Endodermal cell (in vitro differentiated cells): ENCODE measurements at places on chromosomes 16 and 17. TPM values are rescaled to one million over a fixed set of nuclear protein-coding genes. Genes with fewer than 3 reads are reported as not detected.

DNA sequence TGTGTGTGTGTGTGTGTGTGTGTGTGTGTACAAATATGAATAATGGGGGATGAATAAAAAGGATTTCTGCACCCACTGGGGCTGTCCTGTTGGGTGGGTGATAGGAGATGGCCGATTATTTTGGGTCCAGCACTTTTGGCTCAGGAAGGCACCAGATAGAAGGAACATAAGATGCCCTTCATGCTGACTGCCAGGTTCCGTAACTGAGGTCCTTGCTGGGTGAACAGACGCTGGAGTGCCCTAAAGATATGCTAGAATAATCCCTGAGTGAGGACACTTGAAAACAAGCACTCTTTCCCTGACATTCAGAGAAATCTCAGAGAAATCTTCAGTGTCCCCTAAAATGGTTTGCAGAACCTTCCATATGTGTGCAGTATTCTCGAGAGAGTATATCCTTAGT is 17.7 kb downstream of the IRX6 start:
- no peaks in the 10 kb centered on the region for H3K36me3 ChIP-seq
- H3K4me3 ChIP-seq: no peak overlapping the region
- H3K27me3 ChIP-seq: peaks cover 57% of the 10 kb centered on the region
- no peak overlapping the region for H3K27ac ChIP-seq
- no peak for DNase-seq

DNA sequence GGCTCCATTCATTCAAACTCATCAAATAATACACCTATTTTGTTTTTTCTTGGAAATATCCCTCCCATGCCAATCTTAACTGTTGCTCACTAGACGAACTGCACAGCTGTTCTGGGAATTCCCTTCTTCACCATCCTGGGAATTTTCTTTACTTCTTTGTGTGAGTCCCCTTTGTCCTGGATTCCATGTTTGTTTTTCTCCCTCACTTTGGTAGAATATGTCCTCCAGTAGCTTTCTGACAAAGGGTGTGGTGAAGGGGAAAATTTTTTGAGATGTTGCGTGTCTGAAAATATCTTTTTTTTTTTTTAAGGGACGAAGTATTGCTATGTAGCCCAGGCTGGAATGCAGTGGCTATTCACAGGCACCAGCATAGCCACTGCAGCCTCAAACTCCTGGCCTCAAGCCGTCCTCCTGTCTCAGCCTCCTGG is 17.2 kb upstream of the UTP6 start:
- no peak overlapping the region for H3K4me3 ChIP-seq
- H3K27ac ChIP-seq: no peak overlapping the region
- H3K27me3 ChIP-seq: no peaks in the 10 kb centered on the region
- no peaks in the 10 kb centered on the region for H3K36me3 ChIP-seq

DNA sequence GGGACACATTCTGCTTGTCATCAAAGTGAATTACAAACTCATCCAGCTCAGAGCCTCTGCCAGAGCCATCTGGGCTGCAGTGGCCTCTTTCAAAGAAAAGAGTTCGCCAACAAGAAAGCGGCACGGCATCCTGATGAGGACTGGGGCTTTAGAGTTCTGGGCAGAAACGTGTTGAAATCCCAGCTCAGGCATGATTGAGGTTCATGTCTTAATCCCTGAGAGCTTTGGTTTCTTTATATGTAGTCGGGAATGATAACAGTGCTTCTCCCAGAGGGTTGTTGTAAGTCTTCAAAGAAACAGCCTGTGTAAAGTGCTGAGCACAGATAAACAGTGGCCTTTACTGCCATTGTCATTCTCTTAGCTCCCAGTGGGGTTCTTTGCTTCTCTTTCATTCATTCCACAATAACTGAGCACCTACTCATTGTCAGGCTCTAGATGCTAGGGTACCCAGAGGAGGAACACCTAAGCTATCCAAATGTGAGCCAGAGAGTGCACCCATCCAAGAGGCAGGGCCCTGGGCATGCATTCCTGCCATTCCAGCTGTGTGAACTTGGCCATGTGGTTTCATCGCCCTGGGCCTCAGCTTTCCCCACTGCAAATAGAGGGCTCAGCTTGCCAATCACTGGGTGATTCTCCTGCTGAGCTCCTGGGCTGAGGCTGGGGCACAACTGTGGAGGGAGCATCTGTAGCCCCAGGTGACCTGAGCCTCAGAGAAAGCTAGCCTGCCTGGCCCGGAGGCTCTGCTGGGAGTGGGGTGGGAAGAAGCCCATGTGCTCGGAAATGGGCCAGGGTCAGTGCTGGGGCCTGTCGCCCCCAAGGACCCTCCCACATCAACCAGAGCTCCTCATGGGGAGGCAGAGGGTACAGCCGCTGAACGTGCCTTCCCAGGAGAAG is 38.3 kb upstream of the CRHR1 start:
- DNase-seq: peak; percentile 80
- peaks cover 68% of the 10 kb centered on the region for H3K27me3 ChIP-seq
- no peaks in the 10 kb centered on the region for H3K36me3 ChIP-seq
- no peak overlapping the region for H3K4me3 ChIP-seq

GRCh38 chr17:10612957-10613744 is 44.0 kb downstream of the MYH3 start:
- no peak overlapping the region for H3K27ac ChIP-seq
- H3K27me3 ChIP-seq: no peaks in the 10 kb centered on the region

The RPL23 gene
- total RNA-seq: 1,262 and 1,361 TPM in 2 replicates

The KRT27 gene
- not detected in 2 replicates for total RNA-seq

The AGRP gene
- total RNA-seq: not detected in 3 replicates
